ENCODE measurements at places on chromosomes 7 and 10.
A peak's percentile ranks its signal among the peaks of the same experiment; 100 is the strongest.

GRCh38 chr10:107144490-107144889 lies 20.0 kb downstream of the SORCS1 start:
- DNase-seq: peak; percentile 49

DNA sequence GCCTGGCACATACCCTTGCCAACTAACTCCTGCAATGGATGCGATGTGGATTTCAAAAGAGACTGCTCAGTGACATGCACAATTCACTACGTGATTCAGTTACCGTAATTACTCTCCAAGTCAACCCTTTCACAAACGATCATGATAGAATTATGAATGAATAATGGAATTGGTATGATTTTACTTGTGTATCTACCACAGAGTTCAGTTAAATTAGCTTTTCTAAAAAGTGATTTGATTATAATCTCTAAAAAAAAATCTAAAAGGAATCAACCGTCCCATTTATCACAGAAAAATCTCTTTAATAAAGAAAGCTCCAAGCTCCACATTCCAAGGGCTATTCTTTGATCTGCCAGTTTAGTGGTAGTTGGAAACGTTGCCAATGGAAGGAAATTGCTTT lies 30.4 kb upstream of the RSU1 start:
- DNase-seq: no peak

- no peak for DNase-seq
These were observed 9.9 kb downstream of the SMURF1 start for GRCh38 chr7:99133766-99134564.

DNA sequence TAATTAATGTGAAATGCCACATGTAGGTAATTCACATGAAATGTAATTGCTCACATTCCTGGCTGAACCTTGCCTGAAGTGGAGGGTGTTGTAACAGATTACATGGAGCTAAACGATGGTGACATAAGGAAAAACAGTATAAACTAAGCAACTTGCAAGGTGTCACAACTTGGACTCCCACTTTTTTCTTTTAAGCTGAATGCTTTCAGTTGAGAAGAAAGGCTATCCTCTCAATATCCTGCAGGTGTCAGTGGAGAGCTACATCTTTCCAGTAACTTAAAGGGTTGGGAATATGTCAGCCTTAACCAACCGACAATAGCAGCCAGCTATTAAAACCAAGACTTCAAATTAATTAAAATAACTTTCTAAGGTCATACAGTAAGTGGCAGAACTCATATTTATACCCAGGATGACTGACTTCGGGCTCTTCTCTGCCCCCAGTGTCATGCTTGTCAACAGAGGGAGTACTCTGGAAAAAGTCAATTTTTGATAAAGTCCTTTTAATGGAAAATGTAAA lies 33.7 kb downstream of the NRBF2 start:
- DNase-seq: peak; percentile 20

GRCh38 chr10:132494866-132495630 lies 42.5 kb upstream of the INPP5A start:
- DNase-seq: no peak

- DNase-seq: no peak
These were observed 30.8 kb downstream of the SGMS1 start for GRCh38 chr10:50592961-50593418.

DNA sequence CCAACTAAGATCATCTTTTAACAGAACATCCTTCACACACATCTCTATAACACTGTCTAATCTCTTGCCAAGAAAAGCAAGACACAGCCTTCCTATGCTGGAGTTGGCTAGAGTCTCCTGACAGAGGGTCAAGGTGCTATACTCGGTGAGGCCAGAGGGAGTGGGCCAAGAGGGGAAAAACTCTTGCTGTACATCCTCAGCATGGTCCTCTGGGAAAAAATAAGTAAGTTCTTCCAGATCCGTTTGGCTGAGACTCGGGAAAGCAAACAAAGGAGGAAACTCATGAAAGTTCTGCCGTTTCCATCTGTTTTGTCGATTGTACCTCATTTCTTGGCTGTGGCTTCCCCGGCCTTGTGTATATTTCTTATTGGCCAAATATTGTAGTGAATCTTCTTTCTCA lies 33.9 kb downstream of the VWDE start:
- DNase-seq: no peak

GRCh38 chr7:151954866-151955820 lies 1.1 kb upstream of the GALNTL5 start:
- no peak for DNase-seq

Measured in nephron progenitor cell (in vitro differentiated cells).